Osteoblast (primary cell): ENCODE measurements at places on chromosomes 13 and 19.

DNA sequence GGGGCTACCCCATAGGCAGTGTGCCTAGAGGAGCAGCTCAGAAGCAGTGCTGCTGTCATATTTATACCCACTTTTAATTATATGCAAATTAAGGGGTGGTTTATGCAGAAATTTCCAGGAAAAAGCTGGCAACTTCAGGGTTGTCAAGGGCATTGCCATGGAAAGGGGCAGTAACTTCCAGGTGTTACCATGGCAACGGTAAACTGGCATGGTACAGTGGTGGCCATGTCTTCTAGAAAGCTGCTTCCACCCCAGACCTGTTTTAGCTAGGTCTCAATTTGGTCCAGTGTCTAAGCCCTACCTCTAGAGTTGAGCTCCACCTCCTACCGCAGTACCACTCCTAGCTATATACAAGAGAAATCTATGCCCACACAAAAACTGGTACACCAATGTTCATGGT is 11.3 kb downstream of the PNMA8A start:
- DNase-seq, result no peak

GRCh38 chr13:105345730-105346129 is 1189.7 kb downstream of the EFNB2 start:
- DNase-seq, result no peak

DNA sequence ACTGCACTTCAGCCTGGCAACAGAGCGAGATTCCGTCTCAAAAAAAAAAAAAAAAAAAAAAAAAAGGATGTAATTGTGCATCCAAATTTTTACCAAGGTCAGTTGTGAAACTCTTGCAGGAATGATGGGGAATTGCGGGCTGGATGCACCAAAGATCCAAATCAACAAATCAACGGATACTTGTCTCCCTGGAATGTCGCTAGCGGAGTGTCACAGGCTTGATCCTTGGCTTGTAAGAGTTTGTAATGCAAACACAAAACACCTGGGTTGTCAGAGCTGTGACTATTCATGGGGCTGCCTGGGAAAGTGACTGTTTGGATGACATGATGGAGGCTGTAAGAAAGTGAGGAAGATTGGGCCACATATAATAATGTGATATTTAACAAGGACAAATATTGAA is 4.2 kb downstream of the KANK3 start:
- DNase-seq, result no peak

- peak; percentile 66 for DNase-seq
These were observed 32.3 kb upstream of the EHD2 start for GRCh38 chr19:47680858-47681332.

- DNase-seq, result peak; percentile 87
These were observed 802 bp downstream of the CDC37 start for GRCh38 chr19:10402441-10403038.

- DNase-seq, result peak; percentile 72
These were observed 4.9 kb upstream of the ZC3H13 start for GRCh38 chr13:46057256-46058015.

DNA sequence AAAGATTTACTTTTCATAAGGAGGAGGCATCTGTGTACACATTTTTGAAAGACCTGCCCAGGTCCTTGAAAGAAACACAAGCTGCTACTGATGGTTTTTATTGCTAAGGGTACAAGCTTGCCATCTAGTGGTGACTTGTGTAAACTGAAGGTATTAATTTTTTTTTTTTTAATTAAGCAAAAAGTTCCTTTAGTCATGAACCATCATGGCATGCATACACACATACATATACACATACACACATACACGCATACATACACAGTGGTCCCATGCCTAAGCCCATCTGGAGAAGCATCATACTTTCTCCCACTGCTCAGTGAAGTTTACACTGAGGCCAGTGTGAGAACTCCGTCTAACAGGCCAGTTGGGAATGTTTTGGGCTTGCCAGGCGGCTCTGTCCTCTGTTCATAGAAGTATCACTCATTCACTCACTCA is 312.5 kb downstream of the DCLK1 start:
- peak; percentile 62 for DNase-seq

DNA sequence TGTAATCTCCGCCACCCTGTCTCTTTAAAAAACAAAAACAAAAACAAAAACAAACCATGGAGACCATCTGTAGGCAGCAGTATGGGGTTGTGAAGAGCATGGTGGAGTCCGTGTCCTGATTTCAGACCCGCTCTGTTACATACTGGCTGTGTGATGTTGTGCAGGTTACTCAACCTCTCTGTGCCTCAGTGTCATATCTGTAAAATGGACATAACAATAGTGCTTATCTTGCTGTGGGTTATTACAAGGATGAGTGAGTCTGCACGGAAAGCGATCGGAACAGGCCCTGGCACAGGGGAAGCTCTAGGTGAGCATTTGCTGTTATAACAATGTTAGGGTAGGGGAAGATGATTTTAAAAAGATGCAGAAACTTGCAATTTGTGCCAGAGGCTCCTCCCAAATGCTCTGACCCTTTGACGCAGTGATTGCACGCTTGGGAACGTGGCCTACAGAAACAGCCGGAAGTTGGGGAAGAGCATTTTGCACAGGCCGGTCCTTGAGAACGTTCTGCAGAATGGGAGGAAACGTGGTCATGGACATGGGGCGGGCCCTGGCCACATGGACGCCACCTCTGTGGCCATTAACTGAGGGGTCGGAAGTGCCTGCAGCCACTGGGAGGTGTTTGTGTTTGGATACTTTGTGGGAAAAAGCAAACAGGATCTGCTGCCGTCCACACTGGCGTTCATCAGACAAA is 15.7 kb upstream of the SELENOW start:
- peak; percentile 68 for DNase-seq

GRCh38 chr19:42261763-42262162 is 6.8 kb upstream of the ERF start:
- DNase-seq, result no peak

GRCh38 chr13:73754727-73755292 is 379.4 kb downstream of the KLF12 start:
- peak; percentile 19 for DNase-seq

GRCh38 chr19:35563207-35563829 is at the start of gene ATP4A:
Gene ATP4A (minus strand): TSS chr19:35563658. CDS start chr19:35563629, 29 bp downstream.
- DNase-seq, result peak; percentile 63

DNA sequence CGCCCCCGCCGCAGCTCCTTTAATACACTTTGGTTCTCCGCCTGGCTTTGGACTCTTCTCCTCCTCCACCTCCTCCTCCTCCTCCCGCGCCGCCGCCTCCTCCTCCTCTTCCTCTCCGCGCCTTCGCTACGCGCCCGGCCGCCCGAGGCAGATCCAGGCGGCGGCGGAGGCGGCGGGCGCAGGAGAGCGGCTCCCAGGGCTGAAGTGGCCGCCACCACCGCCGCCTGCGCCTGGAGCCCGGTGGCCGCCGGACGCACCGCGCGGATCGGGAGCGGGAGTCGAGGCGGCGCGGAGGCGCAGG is at the start of gene ZIC2:
ZIC2 (plus strand) TSS at position 50 of the 301 bp plus-strand sequence. CDS start 281 bp downstream, outside the sequence.
- DNase-seq, result no peak

- DNase-seq, result peak; percentile 75
These were observed 529 bp downstream of the ZNF836 start for GRCh38 chr19:52170863-52171320.

DNA sequence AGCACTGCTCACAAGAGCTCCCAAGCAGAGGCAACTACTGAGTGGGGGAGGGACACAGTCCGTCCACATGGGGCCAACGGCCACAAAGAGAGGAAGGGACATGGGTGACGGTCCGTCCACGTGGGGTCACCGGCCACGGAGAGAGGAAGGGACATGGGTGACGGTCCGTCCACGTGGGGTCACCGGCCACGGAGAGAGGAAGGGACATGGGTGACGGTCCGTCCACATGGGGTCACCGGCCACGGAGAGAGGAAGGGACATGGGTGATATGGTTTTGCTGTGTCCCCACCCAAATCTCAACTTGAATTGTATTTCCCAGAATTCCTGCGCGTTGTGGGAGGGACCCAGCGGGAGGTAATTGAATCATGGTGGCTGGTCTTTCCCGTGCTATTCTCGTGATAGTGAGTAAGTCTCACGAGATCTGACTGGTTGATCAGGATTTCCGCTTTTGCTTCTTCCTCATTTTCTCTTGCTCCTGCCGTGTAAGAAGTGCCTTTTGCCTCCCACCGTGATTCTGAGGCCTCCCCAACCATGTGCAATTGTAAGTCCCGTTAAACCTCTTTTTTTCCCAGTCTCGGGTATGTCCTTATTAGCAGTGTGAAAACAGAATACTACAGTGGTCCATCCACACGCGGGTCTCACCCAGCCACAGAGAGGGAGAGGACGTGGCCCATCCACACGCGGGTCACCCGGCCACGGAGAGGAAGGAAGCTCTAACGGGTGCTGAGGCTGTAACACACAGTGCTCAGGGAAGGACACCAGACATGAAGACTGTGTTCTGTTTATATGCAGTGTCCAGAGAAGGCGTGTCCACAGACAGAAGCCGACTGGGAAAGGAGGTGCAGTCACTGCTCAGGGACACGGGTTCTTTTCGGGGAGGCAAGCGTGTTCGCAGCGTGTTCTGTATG is 48.5 kb downstream of the GAS6 start:
- no peak for DNase-seq

DNA sequence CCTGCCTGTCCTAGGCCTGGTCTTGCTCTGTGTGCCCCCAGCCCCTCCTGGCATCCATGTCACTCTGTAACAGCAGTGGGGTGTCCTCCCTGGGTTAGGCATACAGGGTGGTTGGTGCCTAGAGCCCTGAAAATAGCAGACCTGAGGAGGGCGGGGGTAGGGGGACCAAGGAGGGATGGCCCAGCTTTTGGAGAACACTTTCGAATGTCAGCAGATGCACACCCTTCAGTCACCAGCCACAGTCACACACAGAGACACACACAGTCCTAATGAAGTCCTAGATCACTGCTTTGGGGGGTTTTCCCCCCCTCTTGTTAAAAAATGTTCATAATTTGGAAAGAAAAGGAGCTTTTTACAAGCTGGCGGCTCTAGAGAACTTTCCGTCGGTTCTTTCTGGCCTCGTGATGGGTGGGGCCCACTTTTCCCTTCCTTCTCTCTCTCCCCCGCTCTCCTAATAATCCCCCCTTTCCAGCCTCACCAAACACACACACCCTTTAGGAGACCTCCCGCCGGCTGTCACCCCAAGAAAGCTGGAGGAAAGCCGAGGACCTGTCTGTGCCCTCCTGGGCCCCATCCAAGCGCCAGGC is 47.9 kb downstream of the LYL1 start:
- DNase-seq, result no peak

- DNase-seq, result no peak
These were observed 68.5 kb downstream of the FLT1 start for GRCh38 chr13:28426381-28426780.

- DNase-seq, result no peak
These were observed 1.9 kb upstream of the CCNP start for GRCh38 chr19:40228346-40228745.

- no peak for DNase-seq
These were observed 118.1 kb upstream of the FRY start for GRCh38 chr13:31913459-31913858.

DNA sequence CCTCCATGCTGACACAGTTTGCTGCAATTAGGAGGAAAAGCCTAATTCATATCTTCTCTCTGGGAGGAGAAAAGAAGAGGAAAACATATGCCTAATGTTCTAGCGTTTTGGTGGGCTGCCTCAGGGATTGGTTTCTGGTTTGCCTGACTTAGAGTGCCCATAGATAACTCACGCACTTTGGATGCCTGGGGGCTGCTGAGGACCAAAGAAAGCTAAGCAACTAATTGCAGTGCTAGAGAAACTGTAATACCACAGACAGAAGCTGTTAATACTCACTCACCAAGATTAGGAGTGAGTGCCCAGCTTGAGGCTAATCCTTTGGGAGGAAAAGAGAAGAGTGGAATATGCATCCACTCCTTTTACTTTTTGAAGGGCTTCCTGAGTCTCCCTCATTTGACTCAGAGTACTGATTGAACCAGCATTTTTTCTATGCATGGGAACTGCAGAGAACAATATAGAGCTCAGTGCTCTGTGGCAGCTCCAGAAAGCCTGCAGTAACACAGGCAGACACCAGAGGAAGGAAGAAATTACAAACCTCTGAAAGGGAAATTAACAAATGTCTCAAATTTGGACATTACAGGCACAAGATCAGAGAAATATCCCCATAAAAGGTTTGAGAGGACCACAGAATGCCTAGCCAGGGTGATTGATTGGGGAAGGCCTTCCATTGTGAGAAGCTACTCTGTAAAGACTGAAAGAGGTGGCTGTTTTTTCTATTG is 666.4 kb downstream of the OLFM4 start:
- no peak for DNase-seq

DNA sequence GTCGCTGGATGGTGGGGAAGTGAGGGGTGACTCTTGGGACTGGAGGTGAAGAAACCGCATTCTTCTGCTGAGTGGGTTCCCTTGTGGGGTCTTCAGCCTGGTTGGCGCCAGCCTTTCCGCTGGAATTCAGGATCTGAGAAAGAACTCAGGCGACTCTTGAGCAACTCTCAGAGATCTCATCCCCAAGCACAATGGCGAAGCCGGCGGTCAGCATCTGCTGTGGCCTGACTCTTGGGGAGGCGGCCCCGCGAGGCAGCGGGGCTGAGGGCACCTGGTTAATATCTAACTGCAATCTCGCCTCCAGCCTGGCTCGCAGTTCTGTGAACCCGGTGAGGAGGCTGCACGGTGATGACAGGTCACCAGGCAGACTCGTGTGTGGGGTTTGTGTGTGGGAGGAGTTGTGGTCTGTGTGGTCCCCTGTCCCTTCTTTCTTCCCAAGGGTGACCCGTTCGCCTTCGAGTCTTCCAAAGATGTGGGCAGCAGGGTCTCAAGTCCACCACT is 883 bp downstream of the ZNF441 start:
- DNase-seq, result peak; percentile 83

- DNase-seq, result no peak
These were observed 5.0 kb downstream of the PAK4 start for GRCh38 chr19:39130337-39131254.

DNA sequence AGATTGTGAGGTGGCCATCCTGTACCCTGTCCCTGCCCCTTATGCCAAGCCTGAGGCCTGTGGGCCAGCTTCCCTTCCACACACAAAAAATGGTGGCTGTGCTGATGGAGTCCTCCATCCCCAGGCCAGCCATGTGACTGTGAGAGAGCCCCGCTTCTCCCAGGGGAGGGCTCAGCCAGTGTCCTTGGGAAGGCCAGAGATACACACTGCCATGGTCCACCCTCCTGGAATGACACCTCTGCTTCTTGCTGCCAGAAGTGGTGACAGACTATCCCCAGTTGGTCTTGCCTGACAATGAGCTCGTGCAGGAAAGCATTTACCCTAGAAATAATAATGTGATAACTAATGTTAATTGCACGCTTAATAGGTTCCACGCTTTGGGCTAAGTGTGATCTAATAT is 38.0 kb downstream of the FAM124A start:
- no peak for DNase-seq

- peak; percentile 79 for DNase-seq
These were observed 3.1 kb downstream of the CCER2 start for GRCh38 chr19:38908911-38909310.
